ENCODE measurements at places on chromosomes 16 and 17.

DNA sequence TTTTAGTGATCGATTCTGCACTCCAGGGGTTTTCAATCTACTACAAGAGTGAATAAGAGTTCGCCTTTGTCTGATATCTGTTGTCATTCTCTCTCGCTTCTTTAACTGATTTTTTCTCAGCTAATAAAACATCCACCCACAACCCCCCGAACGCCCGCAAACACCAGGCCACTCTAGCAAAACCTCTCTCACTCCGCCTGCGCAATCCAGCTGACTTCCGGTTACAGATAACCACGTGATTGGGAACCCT, 338 bp upstream of the RPL19 start:
- peak; percentile 90 for DNase-seq

DNA sequence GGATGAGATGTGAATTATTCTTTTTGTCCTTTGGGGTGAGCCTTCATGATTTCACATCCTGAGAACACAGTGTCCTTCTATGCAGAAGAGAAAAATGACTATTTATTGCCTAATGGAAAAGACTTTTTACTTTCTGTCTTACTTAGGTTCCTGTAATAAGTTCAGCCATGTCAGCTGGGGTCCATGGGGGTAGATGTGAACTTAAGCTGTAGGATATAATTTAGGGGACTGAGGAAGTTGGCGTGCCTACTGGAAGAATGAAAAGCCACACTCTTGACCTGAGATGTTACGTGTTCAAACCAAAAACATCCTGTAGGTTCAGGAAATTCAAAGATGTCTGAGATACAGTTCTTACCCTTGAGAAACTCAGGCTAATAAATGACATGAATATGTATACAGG, 660.5 kb downstream of the TOX3 start:
- no peak for DNase-seq

DNA sequence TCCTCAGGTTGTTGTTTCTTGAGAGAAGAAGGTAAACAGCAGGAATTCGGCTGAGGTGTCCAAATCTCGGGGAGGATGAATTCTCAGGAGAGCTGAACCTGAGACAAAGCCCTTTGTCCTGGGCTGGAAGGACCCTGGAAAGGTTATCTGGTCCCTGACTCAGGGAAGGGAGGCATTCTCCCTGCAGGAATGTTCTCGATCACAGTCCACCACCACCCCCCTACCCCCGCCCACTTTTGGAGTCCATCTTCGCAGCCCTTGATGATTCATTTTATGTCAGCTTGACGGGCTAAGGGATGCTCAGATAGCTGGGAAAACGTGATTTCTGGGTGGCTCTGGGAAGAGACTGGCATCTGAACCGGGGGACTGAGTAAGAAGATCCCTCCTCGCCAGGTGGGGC, 1.4 kb upstream of the CEP295NL start:
- DNase-seq: no peak

DNA sequence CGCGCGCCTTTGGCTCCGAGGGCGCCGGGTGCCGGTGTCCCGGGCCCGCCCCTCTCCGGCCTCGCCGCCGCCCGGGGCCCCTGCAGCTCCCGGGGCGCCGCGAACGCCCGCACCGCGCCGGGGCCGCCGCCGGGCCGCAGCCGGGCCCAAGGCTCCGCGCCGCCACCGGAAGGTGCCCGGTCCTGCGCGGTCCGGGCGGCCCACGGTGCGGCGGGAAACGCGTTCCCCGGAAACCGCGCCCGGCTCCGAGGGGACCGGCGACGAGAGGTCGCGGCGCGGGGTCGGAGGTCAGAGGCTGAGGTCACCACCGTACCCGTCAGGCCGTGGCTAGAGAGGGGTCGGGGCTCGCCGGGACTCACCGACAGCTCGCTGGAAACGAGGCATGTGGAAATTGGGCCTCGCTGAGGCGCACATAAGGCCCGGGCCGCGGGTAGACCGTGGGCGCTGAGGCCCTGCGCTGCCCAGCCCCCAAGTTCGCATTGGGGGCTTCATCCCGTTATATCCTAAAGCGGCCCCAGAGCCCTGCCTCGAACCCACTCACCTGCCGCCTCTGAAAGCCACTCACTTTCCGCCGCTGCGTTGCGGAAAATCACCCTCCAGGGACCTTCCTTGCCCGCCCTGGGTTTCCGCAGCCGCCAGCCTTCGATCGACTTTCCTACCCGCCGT, at the start of gene DUS1L:
Gene DUS1L (minus strand): TSS at position 167 of the 666 bp plus-strand sequence. CDS start 745 bp downstream, outside the sequence.
- DNase-seq: peak; percentile 97

GRCh38 chr17:14926526-14927122, 338.5 kb downstream of the PMP22 start:
- peak; percentile 16 for DNase-seq

DNA sequence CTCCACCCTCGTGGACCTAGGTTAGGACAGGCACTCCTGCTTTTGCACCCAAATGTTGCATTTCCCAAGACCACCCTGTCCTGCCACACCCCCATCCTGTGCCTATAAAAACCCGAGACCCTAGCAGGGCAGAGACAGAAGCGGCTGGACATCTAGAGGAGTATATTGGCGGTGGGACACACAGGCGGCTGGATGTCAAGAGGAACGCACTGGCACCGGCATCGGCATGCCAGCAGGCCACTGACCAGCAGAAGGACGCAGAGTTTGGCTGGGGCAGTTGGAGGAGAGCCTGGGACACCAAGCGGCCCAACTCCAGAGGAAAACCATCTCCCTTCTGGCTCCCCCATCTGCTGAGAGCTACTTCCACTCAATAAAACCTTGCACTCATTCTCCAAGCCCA, 14.7 kb upstream of the WFIKKN2 start:
- no peak for DNase-seq

DNA sequence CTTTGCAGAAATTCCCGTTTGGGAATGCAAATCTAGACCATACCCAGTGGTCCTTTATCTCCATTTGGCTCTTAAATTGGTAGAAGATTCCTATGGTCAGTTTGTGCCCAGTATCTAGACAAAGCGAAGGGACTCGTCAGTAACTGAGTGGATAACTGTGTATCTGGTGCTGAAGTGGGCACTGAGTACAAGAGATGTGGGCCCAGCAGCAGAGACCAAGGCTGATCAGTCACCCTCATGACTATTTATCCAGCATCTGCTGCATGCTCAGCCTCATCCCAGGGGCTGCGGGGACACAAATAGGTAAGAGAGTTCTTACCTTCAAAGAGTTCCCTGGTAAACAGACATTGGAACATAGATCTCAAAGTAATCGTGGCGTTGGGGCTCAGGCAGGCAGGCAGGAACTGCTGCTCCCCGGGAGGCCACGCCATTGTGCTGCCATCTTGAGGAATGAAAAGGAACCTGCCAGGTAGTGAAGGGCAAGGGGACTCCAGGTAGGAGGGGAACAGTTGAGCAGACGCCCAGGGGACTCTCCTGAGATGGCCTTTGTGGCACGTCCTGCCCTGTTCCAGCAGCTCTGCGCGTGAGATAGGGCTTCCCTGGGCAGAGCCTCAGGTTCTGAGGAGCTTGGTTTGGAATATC, 10.3 kb downstream of the NT5M start:
- DNase-seq: peak; percentile 68

- DNase-seq: no peak
These were observed 29.9 kb downstream of the TRAF4 start for GRCh38 chr17:28773736-28774135.

GRCh38 chr16:8675183-8676159, 1.1 kb downstream of the ABAT start:
- no peak for DNase-seq

GRCh38 chr17:7097940-7098339, 16.7 kb downstream of the ASGR2 start:
- DNase-seq: no peak

DNA sequence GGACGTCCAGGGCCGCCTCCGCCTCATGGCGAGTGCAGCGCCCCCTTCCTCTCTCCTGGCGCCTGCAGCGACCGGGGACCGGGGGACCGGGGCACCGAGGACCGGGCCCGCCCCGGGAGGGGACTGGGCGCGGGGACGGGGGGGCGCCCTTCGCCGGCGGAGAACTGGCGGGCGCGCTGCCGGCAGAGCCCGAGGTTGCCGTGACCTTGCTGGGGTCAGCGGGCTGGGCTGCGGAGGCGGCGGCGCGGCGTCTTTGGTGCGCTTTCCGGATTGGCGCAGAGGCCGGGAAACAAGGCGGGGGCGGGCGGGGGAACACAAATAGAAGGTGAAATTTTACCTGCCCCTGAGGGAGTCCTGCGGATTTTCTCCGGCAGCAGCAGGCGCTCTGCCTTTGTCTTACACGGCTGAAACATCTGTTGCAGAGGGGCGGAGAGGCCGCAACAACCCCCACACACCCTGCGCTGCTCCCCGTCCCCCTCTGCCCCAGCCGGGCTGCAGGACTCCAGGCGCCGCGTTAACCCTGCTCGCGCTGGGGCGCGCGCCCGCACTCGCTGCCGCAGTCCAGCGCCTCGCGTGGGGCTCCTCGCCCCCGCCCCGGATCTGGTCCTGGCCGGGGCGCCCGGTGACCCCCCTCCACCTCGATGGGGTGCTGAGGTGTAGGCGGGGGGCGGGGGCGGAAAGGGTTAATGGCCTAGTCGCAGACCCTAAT, 53.5 kb downstream of the SREBF1 start:
- peak; percentile 59 for DNase-seq

DNA sequence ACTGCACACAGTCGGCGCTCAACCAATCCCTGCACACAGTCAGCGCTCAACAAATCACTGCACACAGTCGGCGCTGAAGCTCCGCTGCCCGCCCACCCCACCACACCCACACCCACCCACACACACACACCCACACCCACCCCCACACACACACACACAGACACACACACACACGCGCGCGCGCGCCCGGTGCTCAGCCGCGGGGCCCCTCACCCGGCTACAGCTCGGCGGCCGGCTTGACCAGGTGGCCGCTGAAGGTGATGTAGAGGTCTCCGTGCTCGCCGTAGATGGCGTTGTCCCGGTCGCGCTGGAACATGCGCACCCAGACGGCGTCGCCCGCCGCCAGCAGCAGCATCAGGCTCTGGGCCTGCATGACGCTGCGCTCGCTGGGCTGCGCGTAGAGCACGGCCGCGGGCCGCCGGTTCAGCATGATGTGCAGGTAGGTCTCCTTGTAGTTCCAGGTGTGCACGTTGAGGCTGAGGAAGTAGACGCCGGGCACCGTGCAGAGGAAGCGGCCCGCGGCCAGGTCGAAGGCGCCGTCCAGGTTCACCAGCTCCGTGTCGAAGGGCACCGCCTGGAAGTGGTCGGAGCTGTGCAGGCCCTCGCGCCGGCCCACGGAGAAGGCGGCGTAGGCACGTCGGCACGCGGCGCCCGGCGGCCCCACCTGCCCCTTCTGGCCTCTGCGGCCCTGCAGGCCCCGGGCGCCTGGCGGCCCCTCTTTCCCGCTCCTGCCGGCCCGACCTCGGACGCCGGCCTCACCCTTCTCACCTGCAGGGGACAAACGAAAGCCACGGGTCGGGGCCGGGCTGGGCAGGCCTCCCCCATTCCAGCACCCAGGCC, 2.5 kb downstream of the C1QTNF8 start:
- no peak for DNase-seq
